ENCODE measurements at places on chromosomes 11 and 22.

DNA sequence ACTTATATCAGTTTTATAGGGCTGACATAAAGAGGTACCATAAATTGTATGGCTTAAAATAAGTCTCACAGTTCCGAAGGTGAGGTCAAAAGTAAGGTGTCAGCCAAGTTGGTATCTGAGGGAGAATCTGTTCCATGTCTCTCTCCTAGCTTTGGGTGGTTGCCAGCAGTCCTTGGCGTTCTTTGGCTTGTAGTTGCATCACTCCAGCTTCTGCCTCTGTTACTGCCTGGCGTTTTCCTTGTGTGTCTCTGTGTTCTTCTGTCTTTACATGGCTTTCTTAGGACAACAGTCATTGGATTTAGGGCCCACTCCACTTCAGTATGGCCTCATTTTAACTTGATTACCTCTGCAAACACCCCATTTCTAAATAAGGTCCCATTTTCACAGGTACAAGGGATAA lies 16.7 kb downstream of the MMP7 start:
- DNase-seq, result no peak

DNA sequence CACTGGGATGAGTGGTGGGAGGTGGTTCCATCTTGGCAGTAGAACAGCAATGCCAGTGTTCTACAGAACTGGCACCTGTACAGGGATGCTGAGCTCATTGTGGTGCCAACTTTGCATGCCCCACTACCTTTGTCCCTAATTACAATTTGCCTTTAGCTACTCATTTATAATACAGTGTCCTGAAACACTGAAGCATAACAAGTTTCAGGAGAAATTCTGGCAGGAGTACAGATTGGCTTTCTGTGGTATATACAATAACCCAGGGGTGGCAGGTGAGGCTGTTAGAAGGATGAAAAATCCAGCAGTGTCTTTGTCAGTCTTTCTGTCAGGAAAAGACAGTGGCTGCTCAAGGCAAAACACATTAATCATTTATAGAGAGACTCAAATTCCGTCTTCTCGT lies 240.3 kb downstream of the FAM76B start:
- DNase-seq, result no peak

DNA sequence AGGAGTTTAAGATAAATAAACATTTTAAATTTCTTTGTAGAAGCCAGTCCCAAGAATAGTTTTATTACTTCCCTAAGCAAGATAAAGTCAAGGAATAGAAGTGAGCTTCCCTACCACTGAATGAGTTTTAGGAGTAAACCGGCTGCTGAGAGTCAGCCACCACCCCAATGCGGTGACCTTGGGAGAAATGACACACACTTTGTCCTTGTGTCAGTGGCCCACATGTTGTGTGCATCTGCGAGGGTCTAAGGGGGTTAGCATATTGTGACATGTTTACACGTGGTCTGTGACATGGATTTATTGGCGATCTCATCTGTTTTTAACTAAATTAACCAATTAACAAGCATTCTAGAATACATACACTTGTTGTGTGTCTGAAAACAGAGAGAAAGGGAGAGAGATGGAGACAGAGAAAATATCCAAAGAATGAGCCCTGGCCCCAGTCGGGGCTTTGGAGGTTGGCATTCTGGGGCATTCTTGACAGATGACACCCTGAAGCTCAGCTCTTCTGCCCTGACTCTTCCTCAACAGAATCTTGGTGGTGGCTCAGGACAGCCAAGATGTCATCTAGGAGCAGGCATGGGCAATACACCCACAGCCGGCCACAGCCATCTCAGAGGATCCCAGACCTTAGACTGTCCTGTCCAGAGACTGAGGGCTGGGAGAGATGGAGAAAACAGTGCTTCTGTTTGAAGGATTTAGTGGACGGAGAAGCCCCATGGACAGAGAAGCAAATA lies 29.7 kb upstream of the TMPRSS4 start:
- no peak for DNase-seq

GRCh38 chr11:11380883-11381282 lies 27.8 kb upstream of the CSNK2A3 start:
- no peak for DNase-seq

DNA sequence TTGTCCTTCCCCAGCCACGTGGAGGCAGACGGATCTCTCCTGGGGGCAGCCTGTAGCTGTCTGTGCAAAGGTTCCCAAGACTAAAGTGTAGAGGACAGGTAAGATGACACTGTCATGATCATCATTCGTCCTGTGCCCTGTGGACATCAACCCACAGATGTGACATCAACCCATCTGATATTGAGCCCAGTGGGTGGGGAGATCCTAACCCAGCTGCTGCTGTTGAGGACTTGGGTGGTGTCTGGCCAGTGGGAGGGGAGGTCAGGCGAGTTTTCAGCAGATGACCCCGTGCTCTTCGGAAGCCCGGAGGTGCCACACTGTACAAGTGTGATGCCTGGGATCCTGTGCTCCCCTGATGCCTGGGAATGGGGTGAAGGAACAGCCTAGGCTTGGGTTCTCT lies 1.2 kb upstream of the GAL start:
- DNase-seq, result no peak

- no peak for DNase-seq
Measured at GRCh38 chr11:44128729-44129128, 33.3 kb downstream of the EXT2 start.

- no peak for DNase-seq
Measured at GRCh38 chr11:102577182-102577581, 46.6 kb upstream of the MMP7 start.

- DNase-seq, result no peak
Measured at GRCh38 chr11:17468122-17468521, 8.5 kb downstream of the ABCC8 start.

DNA sequence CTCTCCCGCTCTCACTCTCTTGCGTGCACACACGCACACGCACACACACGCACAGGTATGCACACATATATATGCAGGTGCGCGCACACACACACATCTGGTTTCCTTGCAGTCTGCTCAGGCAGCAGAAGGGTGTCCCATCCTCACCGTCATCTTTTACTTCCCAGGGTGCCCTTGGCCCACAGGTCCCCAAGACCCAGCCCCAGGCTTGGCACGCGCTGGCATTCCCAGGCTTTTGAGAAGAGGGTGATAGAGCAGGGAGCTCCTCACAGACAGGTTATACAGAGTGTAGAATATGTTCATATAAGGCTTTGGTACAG lies 52.0 kb upstream of the SPATA19 start:
- no peak for DNase-seq

DNA sequence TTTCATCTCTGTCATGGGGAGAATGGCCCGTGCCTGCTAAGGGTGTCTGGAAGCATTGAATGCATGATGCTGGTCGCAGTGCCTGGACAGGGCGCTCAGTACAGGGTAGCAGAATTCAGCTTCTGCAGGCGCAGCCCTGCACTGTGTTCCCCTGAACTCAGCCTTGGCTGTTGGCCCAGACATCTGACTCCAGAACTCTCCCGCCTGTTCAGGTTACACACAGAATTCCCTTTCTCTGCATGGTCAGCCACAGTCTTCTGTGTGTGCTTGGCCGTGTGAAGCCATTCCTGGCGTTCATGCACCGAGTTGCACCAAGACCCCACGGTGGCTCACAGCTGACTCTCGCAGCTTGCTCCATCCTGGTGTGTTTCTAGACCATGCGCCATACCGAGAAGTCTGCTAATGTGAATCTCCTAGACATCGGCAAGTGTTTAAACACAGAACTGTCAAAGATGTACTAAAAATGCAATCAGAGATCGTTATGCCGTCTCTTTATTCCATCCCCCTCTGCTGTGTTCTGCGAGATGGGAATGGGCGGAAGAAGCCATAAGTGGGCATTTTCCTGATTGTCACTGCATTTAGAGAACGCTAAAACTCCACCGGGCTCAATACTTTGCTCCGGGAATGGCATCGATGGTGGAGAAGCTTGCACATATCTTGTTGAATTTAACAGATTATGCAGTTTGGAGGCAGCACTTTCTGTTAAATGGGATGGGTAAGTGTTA lies 55.6 kb downstream of the MPPED1 start:
- no peak for DNase-seq

GRCh38 chr22:36286096-36286957 lies 33.4 kb downstream of the APOL1 start:
- DNase-seq, result peak; percentile 61

DNA sequence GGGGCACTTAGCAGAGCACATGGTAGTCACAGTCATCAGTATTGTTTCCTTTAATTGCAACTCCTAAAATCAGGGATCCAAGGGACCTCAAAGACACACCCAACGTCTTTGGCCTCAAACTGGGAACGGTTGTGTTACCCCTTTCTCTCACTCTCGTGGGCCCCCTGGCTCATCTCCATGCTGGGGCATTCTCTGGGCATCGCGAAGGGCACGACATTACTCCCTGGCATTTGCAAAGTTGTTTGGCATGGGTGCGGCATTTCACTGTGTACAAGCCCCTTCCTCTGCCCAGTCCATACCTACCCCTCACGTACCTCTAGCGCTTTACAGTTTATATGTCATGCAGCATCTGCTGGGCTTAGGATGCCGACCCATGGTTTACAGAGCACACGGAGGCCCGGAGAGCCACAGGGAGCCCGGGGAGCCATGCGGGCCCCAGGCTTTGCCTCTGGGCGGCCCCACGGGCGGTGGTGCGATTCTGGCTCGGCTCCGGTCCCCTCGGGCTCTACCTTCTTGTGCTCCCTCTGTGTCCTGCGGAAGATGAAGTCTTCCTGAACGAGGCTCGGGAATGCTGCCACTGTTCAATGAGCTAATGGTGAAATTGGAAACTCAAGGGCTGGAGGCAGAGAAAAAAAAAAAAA lies 21.9 kb upstream of the CACNG2 start:
- DNase-seq, result no peak

DNA sequence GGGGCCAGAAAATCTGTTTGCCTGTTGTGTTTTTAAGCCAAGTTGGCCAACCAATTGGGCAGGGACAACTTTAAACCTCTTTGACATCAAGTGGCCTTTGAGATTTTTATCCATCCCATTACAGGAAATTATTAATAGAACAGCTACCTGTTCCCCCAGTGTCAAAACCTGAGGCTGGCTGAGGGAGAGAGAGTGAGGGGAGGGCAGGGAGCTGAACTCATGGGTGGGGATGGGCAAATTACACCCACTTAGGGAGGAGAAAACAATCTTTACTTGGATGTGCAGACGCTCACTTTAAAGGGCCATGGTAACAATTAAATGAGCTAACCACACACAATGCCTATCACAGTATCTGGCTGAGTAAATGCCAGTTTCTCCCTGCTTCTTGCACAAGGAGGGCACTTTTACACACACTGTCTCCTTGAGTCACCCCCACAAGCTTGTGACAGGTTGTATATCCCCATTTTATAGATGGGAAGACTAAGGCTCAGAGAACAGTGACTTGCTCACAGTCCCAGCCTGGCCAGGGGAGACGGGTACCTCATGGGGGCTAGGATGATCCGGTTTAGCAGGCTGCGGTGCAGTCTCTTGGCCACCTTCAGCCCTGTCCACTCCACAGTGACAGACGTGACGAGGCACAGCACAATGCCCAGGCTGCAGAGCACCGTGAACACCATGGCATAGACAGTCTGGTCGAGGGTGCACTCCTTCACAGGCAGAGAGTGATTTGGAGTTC lies 17.8 kb upstream of the KCNJ11 start:
- no peak for DNase-seq

DNA sequence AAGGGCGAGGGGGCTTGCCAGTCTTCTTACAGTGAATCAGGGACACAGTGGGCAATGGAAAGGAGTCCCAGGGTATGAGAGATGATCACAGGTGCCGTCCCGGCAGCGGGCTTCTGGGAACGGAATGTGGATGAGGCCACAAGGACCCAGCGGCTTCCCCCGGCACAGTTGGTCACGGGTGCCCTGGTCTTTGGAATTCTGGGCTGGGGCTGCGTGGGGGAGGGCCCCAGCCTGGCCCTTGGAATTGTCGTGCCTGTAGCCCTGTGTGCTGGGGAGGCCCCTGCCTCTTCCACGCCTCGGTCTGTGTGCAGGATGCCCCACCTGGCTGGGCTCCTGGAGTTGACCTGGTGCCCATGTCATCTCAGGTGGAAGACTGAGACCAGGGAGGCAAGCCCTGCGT lies 76.6 kb downstream of the FBLN1 start:
- no peak for DNase-seq

- no peak for DNase-seq
Measured at GRCh38 chr11:76252631-76253070, 46.3 kb upstream of the WNT11 start.

GRCh38 chr11:45287316-45287903 lies 1.3 kb upstream of the SYT13 start:
- DNase-seq, result no peak

GRCh38 chr11:60206616-60207015 lies 23.7 kb upstream of the MS4A6A start:
- no peak for DNase-seq

- no peak for DNase-seq
Measured at GRCh38 chr22:44314425-44315067, 1.8 kb upstream of the SHISAL1 start.

GRCh38 chr11:89205378-89205777 lies 27.7 kb downstream of the TYR start:
- DNase-seq, result no peak

- DNase-seq, result no peak
Measured at GRCh38 chr22:38828191-38828590, 15.6 kb downstream of the NPTXR start.

DNA sequence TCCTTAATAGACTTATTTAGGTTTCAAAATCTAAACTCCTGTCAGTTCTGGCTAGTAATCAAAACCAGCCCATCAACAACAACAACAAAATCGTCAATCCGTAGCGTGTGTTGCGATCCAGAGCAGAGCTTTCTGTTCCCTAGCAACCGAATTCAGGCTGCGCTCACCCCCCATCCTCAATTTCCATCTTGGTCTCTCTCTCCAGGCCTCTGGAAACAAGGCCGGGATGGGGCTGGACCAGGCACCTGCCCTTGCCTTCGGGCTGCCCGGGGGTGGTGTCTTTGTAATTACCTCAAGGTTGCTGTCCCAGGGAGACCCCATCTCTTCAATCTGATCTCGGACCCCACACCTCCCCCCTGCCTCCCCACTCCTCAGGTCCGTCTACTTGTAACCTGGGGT lies 1341.5 kb downstream of the BRD1 start:
- DNase-seq, result no peak

- no peak for DNase-seq
Measured at GRCh38 chr11:79634905-79635304, 194.1 kb upstream of the TENM4 start.

DNA sequence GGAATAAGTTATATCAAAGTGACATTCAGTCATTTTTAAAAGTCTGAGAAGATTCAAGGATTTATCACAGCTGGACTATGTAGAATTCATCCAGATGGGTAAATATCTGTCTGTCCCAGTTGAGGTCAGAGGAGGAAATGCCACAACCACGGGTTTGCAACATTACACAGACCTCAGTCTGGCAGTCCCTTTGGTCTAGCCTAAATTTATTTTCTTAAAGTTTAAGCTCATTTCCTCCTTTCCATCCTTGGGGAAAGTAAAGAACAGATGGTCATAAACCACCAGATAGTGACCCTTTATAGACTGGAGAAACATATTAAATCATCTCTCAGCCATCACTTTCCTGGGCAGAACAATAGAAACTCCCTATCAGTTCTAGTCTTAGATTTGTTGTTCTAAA lies 238.4 kb upstream of the DDI1 start:
- no peak for DNase-seq

DNA sequence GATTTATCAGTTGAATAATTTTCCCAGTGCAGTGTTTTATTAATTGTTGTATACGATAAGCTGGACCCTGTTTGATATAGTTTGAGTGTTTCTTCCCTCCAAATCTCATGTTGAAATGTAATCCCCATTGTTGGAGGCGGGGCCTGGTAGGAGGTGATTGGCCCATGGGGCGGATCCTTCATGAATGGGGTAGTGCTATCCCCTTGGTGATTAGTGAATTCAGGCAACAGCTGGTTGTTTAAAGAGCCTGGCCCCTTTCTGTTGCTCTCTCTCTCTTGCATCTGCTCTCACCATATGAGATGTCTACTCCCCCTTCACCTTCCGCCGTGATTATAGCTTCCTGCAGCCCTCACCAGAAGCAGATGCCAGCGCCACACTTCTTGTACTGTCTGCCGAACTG lies 1.5 kb downstream of the OR5A1 start:
- DNase-seq, result no peak
